ENCODE measurements at places on chromosomes 3 and 15.

GRCh38 chr3:170707899-170708298 is 122.0 kb upstream of the SLC7A14 start:
- no peak for DNase-seq

DNA sequence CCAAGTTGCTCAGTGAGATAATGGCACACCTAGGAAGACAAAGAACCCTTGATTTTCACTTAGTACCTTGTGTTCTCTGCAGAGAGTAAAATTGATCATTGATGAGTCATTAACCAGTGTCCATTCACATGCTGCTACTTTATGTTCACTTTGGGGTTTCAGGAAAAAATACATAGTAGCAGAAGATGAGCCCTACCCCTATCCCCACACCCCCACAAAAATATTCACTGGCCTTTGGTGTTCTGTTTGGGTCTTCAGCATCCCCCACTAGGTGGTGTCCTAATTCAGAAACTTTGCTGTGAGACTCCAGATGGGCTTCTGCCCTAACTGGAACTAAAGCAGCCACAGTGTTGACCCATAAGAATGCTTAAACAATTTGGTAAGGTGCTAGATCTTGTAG is 178.8 kb downstream of the KLHL25 start:
- DNase-seq: no peak

DNA sequence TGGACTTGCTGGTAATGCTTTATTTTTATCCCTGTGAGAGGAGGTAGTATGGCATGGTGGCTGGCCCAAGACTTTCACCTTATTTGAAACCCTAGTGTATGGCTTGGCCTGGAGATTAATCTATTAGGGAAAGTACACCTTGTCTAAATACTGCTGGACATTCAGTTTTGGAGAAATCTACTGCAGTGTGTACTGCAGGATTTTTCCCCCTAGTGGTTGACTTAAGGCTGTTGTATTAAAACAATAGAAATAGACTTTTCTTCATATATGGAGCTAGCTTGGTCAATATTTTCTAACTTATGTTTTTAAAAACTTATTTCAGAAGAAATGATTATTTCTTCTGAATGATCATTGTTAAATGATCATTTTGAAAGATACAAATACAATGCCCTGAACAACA is 13.9 kb upstream of the SLITRK3 start:
- no peak for DNase-seq

GRCh38 chr3:47223755-47224154 is 58.8 kb downstream of the KIF9 start:
- DNase-seq: no peak

DNA sequence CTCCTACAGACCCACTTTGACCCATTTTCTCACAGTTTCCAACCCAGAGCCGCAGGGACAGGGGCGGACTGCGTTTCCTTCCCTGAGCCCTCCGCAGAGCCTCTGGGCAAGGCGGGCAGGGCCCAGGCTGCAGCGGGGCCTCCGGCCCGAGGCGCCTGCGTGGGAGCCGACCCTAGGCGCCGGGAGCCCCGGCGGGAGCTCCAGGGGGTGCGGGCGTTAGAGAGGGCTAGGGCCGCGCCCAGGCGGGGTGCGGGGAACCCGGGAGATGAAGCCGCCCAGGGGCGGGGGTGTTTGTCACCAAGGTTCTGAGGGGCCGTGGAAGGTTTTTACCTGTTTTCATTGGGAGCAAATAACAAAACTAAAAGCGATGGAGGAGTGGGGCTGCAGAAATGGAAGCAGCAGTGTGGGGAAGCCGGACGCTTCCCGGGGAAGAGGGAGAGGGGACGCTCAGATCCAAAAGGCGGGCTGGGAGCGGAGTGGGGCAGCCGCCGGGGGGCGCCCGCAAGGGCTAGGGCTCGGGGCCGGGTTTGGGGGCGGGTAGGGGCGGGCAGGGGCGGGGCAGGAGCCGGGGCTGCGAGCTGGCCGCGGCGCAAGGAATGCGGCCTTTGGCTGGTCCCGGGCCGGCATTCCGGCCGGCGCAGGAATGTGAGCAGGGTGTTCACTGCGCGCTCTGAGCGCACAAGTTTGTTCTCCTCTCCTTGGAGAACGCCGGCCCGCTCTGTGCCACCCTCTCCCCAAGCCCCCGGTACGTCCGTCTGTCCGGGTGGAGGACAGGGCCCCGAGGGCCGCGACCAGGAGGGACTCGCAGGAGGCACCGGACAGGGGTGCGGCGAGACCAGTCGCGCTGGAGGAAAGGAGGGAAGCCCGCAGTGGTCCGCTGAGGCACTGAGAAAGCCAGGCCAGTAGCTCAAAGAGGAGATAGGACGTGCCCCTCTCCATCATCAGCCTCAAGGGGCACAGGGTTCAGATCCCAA is 61.1 kb downstream of the AMOTL2 start:
- DNase-seq: peak; percentile 87

DNA sequence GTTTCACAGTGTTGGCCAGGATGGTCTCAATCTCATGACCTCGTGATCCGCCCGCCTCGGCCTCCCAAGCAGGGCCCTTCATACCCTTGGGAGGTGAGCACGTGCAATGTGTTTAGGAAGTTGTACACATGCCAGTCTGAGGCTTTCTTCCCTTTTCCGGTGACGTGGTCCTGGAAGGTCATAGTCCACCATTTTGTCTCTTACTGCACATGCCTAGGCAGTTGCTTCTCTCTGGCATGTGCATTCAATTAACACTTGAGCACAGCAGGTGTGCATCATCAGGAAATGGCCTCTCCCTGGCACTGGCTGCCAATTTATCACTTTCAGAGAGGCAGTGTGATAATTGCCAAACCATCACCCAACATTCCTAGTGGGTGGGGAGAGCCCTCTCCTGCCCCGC is 21.7 kb upstream of the SELENOK start:
- no peak for DNase-seq

DNA sequence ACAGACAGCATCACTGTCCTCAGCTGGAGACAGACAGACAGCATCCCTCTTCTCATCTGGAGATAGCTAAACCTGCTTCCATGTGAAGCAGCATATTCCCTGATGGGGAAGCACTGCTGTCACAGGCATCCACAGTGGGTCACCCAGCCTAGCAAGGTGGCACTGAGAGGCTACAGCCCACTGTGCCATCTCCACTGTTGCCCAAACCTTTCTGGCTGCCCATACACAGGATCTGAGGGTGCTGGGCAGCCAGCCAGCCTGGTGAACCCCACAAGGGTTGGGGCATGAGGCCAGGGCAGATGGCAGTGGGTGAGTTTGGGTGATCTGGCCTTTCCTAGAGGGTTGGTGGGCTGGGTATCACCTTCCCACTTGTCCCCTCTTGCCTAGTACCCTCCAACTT is 11.7 kb downstream of the CHST13 start:
- no peak for DNase-seq

DNA sequence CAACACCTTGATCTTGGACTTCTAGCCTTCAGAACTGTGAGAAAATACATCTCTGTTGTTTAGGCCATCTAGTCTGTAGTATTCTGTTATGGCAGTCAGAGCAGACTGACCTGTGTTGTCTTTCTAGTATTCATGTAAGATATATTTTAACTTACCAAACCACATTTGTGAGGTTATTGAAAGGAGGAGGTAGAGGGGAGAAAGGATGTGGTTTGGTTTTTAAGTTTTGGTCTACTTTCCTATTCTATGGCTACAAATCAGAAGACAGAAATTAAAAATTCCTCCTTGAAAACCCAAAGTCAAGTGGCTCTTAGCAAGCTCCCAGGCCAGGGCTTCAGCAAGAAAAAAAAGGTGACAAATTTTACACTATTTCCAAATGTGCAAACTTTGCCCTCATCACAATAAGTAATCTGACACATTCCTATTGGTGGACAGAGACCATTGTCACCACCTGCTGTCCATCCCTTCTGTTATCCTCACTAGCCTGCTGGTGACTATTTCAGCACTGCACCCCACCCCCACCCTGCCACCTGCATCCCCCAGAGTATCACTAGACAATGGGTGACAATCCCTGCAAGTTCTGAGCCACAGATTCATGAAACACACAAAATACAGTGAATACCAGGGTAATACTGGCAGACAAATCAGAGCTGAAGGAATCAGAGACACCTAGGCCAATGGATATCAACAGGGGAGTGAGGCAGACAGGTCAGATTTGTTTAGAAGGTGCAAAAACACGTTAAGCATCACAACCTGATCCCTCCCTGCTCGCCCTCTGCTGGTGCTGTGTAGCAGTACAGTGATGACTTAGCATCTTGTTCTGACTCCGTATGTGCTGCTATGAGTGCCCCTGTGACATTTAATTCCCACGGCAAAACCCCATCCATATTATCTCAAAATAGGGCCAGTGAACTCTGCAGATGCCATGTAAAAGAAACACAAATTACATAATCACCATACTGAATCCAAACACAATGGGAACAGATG is 79.0 kb upstream of the DCLK3 start:
- peak; percentile 15 for DNase-seq

- no peak for DNase-seq
Measured at GRCh38 chr3:18649666-18650363, 224.7 kb upstream of the SATB1 start.

DNA sequence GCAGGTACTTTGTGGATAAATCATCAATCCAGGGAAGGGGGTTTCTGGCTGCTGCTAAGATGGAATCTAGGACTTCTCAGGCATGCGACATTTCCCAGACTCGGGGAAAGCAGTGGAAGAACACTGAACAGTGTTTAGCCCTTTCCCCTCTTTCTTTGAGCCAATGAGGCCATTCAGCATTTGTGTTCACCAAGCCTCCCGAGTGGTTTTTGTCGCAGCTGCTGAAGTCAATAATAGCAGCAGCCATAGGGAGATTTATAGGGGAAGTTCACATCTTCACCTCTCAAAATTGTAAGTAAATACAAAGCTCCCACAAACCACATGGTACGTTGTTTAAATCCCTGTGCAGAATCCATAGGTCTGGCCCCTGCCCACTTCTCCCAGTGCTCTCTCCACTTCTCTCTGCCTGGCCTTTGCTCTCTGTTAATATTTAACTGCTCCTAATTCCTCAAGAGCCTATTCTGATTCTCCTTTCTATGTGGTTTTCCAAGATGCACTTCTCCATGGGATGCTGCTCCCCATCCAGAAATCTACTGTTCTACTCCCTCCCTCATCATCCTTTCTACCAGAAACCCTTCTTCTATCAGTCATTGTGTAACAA is 230.7 kb downstream of the SHQ1 start:
- no peak for DNase-seq

DNA sequence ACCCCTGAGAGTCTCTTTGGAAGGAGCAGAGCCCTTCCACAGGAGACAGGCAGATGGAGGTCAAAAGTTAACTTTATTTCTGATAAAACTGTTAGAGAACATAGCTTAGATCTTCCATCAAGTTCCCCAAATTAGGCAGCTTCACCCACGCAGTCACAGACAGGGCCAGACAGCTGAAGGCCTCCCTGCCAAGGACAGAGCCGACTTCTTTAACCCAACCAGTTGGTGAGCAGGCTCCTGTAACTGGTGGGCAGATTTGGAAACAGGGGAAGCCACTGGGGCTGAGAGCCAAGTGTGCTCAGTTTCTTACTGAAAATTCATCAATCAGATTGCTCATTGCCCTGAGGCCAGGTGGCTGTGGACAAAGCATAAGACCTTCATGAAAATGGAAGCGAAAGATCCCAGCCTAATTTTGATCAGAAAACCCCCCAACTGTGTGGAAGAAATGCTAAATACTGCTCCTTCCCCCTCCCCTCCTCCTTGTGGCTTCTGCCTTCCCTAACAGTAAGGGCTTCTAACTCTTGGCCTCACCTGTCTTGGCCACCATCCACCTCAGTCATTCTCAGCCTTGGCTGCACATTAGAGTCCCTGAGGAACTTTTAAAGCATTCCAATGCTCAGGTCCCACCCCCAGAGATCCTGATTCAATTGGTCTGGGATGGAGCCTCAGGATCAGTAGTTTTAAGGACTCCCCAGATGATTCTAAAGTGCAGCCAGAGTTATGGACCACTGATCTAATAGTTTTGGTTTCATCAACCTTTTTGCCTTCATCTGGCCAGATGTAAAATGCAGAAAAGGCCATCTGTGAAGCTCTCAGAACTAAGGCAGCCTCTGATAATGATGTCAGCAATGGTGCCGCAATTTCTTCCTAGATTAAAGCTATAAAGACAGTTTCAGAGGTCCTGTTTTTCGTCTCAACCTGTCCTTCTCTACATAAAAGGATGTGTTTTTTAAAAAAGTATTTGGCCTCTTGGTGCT is 11.5 kb downstream of the CLRN1 start:
- no peak for DNase-seq

DNA sequence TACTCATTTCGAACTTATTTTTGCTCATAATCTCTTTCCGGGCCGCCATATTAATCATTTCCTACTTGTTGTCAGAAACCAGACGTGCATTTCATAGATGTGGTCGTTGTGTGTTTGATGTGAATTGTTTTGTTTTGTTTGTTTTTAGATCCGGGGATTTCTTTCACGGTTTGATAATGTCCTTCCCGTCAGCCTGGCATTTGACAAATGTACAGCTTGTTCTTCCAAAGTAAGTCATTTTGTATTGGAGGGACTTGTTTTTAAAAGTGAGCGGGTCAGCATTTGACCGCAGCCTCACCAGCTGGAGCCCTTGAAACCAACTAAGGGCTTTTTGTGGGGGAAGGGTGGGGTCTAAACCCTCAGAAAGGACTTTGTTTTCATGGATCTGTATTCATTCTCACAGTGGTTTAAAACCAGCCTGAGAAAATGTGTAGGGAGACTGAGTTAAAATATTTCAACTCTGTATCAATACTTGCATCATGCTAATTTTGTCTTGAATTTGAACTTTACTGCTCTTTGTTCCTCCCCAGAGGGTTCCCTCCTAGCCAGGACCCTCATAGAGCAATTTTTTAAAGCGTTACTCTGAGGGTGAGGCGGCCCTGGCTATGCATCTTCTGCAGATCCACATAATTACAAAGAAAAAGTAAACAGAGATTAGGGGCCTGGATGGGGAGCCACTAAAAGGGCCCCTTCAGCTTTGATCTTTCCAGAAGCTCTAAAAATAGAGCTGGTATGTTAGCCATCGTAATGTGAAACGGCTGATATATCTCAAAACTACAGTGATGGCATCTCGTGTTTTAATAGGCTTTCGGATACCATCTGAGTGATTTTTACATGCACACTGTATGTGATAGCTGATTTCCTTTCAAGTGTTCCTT is 107.9 kb downstream of the ATG7 start:
- DNase-seq: no peak

GRCh38 chr15:42035435-42035761 is 14.6 kb upstream of the PLA2G4E start:
- DNase-seq: no peak

GRCh38 chr3:112651516-112651915 is 10.6 kb upstream of the CCDC80 start:
- no peak for DNase-seq

GRCh38 chr15:89599021-89599420 is 23.8 kb downstream of the TICRR start:
- DNase-seq: no peak

Data from AG08396 (cell line).